ENCODE measurements at places on chromosomes 1 and 21. TPM values are rescaled to one million over a fixed set of nuclear protein-coding genes. Genes with fewer than 3 reads are reported as not detected.

Gene CD1E
- total RNA-seq, result not detected

Gene BMP8B
- total RNA-seq, result 0.13 TPM

Gene GJA8
- not detected for total RNA-seq

Gene AHCTF1
- total RNA-seq, result 22.9 TPM

Gene MIXL1
- total RNA-seq, result 0.13 TPM

Gene AGMAT
- 0.38 TPM for total RNA-seq

DNA sequence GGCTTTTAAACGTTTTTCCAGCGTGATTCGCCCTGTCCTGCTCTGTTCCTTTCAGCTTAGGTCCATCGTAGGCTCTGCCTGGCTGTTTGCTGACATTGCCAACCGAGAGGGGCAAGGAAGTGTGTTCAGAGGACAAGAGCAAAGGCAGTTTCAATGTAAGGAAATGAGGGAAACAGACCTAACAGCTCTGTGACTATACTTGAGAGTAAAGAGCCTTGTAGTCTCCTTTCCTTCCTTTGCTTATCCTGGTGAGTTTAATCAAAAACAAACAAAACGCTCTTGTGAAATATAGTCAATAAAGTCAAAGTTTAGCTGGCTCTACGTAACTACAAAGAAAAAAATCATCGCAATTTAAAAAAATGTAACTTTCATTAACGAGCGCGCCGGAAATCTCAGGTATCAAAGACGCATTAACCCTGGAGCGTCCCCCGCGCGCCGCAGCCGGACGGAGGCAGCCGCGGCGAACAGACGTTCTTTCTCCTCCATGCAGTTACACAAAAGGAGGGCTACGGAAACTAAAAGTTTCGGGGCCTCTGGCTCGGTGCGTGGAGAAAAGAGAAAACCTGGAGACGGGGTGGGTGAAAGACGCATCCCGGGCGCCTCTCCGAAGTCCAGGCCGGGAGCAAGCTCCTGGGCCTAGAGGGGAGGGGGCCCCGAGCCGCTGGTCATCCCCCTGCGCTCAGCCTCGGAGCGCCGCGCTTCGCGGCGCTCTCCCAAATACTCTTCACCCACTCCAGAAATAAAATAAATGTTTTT is 617 bp upstream of the ADGRL2 start:
- DNase-seq, result no peak

DNA sequence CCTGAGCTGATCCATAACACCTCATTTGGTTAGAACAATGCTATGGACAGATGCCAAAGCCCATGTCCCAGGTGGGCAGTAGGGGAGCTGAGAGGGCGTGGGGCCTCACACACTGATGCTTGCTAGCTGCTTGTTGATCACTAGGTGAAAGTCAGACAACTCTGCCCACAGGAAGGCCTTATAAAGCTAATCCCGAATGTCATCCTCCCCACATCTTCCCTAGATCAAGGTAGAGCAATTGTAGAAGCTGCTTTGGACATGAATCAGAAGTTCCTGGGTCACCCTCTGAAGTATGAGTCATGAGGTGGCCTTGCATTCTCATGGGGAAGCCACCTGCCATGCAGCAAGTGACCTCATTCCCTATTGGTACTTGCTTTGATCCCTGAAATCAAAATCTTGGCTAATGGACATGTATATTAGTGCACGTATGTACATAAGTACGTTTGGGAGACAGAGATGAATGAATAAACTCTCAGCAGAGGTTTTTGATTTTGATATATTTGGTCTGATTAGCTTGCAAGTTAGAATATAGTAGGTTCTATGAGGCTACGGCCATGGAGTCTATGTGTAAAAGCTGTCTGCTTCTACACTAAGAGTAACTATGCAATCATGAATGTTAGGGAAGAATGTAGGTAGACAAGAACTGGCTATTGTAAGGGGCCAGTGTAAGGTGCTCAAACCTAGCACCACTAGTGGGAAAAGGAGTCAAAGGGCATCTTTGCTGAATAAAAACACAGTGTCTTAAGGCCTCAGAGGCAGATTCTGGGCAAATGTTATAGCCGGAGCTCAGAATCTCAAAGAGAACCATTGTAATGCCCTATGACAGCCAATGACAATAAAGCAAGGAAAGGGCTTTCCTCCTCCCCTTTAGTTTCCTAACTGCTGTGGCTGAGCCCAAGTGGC is 52.6 kb downstream of the ABCA4 start:
- peak; percentile 92 for DNase-seq

GRCh38 chr1:86259390-86259789 is 102.8 kb upstream of the COL24A1 start:
- DNase-seq, result no peak

GRCh38 chr1:40382108-40382460 is 8.6 kb downstream of the SMAP2 start:
- DNase-seq, result no peak

GRCh38 chr1:179036844-179037465 is 11.3 kb downstream of the FAM20B start:
- peak; percentile 46 for DNase-seq

GRCh38 chr1:225517221-225517620 is 89.4 kb upstream of the LBR start:
- no peak for DNase-seq

DNA sequence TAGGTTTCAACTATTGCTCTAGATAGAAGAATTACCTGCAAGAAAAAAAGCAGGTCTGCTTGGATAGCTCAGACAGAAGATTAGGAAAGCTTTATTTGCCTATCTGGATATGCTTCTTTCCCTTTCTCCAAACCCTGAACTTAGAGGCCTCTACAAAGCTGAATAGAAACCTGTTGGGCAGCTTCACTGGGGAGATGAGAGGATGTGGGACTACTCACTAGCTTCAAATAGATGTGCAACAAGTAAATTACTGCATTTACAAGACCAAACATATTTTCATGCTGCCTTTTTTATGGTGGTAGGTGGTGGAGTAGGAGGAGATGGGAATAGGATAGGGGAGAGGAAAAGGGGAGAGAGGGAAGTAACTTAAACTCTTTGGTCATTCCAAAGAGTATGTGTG is 6.4 kb downstream of the CLCA2 start:
- no peak for DNase-seq

DNA sequence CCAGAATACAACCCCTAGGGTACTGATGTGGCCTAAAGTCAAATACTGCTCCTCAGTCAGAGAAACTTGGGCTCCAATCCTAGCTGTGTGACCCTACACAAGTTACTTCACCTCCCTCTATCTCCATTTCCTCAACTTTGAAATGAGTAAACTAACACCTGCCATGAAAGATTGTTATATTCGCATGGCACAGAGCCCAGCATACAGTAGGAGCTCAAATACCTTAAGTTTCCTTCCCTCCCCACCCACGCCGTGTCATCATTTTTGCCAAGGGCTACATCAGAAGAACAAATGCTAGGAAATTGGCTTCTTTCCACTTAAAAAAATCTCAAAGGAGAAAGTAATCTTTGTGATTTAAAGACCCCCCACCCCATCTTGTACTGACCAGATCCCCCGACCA is 22.2 kb upstream of the ZNF362 start:
- no peak for DNase-seq

DNA sequence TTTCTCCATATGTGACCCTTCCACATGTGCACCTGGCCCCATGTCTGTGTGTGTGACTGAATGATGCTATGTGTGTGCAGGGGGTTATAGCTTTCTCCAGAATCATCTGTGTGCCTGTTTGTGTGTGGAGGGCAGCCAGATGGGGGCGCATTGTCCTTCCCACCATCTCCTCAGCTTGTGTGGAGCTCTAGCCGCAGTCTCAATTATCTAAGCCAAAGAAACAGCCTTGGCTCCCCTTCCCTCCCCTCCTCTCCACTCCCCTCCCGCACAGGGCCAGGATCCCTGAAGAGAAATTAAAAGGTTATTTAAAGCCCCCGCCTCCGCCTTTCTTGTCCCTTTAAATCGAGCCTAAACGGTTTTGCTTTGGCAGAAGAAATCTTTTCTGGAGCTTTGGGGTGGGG is 1.8 kb upstream of the DMBX1 start:
- no peak for DNase-seq

- no peak for DNase-seq
Observed at GRCh38 chr1:152050886-152051675, 14.3 kb upstream of the S100A11 start.

DNA sequence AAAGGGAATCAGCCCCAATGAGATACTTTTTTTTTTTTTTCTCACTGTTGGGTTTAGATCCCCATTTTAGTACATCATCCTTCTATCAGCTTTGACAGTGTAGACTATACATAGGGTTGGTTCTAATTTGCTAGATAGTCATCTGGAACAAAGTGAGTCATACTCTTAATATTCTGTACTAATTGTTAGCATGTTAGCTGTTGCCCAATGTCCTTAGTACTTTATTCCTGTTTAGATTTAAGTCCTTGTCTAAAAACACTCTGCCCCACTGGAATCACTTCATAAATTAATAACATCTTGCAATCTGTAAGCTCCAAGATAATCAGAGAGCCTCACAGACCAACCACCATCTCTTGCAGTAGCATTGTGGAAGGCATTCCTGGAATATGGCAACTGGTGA is 209.8 kb upstream of the KIAA0040 start:
- no peak for DNase-seq

DNA sequence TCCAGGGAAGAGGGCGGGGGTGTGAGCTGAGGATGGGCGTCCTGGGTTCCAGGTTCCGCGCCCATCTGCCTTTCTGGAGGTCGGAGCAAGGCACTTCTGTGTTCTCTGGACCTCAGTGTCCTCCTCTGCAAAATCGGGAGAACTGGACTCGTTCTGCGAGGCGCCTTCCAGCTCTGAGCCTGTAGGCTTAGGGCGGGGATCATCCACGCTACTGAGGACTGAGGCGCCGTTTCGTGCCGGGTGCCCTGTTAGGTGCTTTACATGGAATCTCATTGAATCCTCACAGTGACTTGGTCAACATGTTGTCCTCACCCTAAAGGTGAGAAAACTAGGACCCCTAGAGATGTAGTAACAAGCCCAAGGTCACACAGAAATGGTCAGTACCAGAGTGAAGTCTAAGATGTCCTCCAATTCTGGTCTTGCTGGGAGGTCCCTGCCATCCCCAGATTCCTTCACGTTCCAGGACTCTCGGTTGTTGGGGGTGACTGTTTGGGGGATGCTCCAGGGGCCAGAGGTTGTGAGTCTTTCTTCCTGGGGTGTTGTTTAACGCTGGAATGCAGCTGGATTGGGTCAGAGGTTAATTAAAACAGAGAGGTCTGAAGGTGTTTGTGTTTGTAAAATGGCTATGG is 677 bp downstream of the PRKAA2 start:
- no peak for DNase-seq

DNA sequence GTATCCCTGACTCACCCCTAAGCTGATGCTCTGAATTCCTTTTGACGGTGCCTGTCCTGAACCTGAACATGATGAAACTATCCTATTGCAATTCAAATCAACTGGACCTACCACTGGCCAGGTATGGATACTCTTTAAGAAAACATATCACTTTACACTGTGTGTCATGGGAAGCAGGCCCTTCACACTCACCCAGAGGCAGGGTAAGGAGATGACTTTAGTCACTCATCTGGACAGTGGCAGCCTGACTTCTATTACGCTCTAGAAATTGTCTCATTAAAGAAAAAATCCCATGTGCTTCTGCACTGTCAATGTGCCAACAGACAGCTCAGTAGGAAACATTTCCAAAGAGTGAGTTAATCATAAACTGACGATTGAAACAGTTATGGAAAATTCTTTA is 94.3 kb downstream of the VAV3 start:
- DNase-seq, result peak; percentile 78

DNA sequence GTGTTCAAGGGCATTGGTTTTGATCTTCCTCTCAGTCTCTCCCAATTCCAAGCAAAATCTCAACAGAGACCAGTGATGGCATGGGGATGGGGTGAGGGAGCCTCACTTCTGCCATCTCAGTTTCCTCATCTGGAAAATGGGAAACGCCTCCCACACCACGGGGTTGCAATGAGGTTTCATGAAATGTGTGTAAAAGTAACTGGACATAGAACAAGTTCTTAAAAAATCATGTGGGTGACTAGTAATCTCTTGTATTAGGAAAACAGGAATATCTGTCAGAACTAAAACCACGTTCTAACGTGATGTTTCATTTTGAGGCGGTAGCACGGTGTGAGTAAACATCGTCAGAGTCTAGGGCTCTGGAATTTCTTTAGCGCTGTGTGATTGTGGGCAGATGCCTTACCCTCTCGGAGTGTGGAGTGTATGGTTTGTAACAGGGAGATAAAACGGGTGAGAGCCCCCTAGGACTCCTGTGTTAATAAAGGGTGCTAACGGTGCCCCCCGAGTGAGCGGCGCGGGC is 55.5 kb upstream of the DNAJC6 start:
- no peak for DNase-seq

GRCh38 chr1:17167041-17167785 is 37.7 kb upstream of the PADI1 start:
- DNase-seq, result no peak

- DNase-seq, result no peak
Observed at GRCh38 chr1:91863498-91863897, 22.5 kb downstream of the TGFBR3 start.

GRCh38 chr1:17567582-17567981 is 28.1 kb downstream of the ARHGEF10L start:
- no peak for DNase-seq

GRCh38 chr1:50516056-50516455 is 92.8 kb upstream of the DMRTA2 start:
- DNase-seq, result no peak

DNA sequence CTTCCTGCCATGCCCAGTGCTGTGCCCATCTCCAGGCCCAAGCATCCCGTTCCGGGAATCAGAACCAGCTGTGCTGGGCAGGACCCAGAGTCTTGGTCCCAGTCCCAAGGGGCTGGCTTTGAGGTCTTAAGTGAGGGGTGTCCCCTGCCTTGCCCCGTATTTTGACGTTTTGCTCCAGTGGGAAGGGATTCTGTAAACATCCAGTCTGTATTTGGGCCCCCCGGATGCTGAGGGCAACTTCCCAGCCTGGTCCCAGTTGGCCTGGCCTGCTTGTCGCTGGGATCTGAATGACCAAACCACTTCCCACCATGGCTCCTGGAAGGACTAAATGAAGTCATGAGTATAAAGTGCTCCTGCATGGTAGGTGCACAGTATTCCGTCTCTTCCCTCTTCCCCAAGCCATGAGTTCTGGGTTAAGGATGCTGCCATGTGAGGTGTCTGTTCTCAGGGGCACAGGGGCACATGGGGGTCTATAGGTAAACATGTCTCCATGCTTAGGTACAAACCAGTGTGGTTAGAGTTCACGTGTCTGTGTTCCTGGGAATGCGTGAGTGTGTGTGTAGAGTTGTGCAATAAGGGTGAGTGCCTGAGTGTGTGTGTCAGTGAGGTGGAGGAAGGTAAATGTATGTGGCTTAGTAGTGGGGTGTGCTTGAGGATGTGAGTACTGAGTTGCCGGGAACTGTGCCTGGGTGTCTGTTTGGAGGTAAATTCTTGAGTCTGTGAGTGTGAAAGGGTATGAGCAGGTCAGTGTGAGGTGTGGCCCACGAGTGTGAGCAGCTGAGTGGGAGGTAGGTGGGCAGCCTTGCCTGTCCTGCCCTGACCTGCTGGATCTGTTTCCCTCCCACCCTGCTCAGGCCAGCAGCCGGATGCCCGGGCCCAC is 1.5 kb downstream of the B4GALT2 start:
- DNase-seq, result no peak
